NCI-H1694 treated with DMSO at 0.1 percent for 48 hours (cell line): ENCODE measurements at places on chromosomes 7 and 10.

DNA sequence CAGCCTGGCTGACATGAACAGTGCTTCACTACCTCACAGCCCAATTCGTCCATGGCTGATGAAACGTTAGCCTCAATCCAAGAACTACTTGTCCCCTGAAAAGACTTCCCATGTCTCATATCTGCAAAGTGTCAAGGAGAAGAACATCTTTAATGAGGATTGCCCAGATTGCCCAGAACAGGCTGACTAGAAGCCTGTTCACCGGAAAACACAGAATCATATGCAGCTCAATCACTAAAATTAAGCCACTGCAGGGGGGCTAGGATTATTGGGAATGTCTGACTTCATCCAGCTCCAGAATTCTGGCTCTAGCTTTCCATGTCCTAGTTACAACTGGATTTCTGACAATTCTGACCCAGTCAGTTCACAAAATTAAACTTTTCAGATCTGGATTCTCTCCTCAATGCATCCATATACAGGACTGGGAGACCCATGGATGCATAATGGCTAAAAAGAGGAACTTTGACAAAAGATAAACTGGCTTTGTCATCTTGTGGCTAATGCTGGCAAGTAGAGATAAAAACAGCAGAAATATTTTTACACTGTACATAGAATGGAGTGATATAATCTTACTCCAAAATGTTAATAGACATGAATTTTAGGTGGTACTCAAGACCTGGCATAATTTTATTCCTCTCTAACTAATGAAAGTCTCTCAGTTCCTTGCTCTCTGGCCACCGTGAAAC lies 467.0 kb upstream of the POT1 start:
- DNase-seq: no peak

DNA sequence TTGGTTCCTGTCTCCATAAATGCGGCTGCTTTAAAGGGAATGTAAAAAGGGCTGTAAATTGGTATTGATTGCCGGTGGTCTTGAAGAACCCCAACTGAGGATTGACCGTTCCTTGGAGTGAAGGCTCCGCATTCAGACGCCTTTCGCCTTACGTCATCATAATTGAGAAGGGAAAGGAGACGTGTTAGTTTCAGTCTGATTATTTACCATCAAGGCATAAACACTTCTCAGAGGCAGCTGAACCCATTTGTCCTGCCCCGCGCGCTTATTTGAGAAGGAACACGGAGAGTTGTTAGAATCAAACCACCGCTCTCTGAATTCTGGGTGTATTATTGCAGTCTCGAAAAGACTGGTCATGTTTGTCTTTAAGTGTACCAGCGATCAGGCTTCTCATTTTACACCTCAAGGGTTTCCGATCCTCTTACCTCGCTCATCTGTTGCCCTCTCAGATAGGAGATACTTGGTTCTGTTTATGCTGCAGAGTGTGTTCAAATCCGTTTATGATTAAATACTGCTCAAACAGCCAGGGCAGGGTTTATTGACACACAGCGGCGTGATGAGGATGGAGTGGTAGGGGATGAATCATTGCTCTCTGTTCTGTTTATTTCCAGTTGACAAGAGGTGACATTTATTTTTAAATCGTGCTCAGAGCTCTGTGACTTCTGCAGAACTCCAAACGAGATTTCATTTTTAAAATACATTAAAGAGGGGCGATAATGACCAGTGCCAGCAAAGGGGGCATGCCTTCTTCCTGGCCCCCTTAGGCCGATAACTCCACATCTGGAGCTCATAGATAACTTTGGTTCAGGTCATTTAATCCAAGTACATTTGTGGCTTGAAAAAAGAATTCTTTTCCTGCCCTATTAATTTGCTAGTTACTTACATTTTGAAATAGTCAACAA lies 30.4 kb downstream of the FOXK1 start:
- DNase-seq: no peak

DNA sequence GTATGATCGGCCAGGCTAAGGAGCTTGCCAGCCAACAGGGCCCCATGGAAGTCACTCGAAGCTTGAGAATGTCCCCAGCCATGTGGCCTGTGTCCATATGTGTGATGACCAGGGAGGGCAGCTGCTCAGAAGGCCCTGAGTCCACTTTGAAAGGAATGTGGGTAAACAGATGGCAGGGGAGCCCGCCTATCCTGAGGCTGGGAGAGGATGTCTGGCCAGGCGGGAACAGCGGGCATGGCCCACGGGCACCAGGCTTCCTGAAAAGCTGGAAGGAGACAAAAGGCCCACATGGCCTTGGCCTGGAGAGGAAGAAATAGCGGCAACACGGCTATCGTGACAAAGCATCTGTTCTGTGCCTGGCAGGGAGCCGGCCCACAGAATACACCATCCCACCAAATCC lies 137.9 kb upstream of the PPIF start:
- no peak for DNase-seq

GRCh38 chr10:17993361-17993760 lies 41.6 kb downstream of the SLC39A12 start:
- DNase-seq: no peak
